Activated T-cell treated with anti-CD3 and anti-CD28 coated beads for 1 hour (primary cell): ENCODE measurements at places on chromosomes 1 and 21.

- no peak for DNase-seq
Observed at GRCh38 chr1:47757226-47757975, 239.8 kb downstream of the TRABD2B start.

DNA sequence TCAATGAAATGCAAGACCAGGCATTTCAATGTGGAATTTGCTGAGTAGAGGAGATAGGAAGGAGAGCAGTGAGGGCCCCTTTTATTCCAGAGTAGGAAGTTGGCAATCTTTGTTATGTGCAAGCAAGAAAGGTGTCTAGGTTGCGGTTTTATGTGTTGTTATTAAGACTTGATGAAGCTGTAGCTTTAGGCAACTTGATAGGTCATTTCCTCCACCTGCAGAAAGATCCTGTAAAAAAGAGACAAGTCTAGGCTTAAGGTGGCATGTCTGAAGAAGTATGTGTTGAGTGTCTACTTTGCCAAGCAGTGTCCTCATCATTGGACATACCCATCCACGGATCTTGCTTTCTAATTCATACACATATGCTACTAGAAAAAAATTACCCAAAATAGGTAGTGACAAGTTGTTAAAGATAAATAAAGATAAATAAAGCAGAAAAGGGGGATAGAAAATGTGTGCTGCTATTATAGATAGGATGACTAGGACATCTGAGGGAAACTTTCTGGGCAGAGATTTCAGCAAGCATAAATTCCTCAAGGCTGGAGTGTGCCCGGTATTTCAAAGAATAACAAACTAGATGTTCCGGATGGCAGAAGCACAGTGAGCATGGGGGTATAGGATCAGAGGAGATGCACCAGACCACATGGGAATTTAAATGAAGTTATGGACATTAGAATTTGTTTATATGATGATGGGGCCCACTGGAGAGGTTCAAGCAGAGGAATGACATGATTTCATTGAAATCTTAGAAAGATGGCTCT is 335.0 kb downstream of the TGFB2 start:
- no peak for DNase-seq

DNA sequence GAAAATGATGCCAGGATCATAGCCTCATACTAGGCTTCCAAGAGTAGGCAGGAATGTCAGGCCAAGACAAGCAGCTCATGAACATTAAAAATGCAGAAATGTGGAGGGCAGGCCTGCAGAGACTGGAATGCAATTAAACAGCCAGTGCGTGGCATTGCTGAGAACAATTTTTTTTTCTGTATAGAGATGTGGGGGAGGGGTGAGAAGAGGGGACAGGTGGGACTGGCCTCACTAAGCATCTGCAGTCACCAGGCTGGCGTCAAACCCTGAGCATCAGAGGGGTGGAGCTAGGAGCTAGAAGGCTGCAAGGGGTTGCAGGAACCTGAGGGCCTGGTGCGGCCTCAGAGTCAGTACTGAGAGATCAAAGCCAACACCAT is 114.1 kb downstream of the TNR start:
- no peak for DNase-seq

GRCh38 chr1:174008979-174009378 is 13.2 kb downstream of the RC3H1 start:
- no peak for DNase-seq
